ENCODE measurements at places on chromosomes 6 and 20. TPM values are rescaled to one million over a fixed set of nuclear protein-coding genes. Genes with fewer than 3 reads are reported as not detected.

CYP24A1 gene
- total RNA-seq, result not detected

PLN gene
- not detected for total RNA-seq

TNXB gene
- total RNA-seq, result 10.9 TPM

ZNF184 gene
- 13.1 TPM for total RNA-seq

KIF25 gene
- 0.34 TPM for total RNA-seq

COL9A1 gene
- not detected for total RNA-seq

KCNK15 gene
- total RNA-seq, result 0.63 TPM

ZNF292 gene
- total RNA-seq, result 55.3 TPM

EYA4 gene
- not detected for total RNA-seq

ARMC2 gene
- 2.2 TPM for total RNA-seq

OXT gene
- total RNA-seq, result 1.2 TPM

PNPLA1 gene
- total RNA-seq, result not detected

DDO gene
- not detected for total RNA-seq

HLA-DQB1 gene
- total RNA-seq, result 2.9 TPM

SLCO4A1 gene
- total RNA-seq, result 34.6 TPM

TNFAIP3 gene
- 510 TPM for total RNA-seq

FAM209A gene
- 1.7 TPM for total RNA-seq

CDH26 gene
- 3.1 TPM for total RNA-seq

CCM2L gene
- total RNA-seq, result not detected

MYCT1 gene
- total RNA-seq, result not detected

BPIFB4 gene
- total RNA-seq, result not detected

BNIP5 gene
- not detected for total RNA-seq

RGS19 gene
- total RNA-seq, result 38.1 TPM

PRDM1 gene
- 25.2 TPM for total RNA-seq

PPIL4 gene
- total RNA-seq, result 42.0 TPM

EYA2 gene
- total RNA-seq, result 0.12 TPM

SPDEF gene
- 0.16 TPM for total RNA-seq

MYL9 gene
- total RNA-seq, result 0.62 TPM

PTGIS gene
- total RNA-seq, result 6.3 TPM
